ENCODE measurements at places on chromosomes 16 and 17.

DNA sequence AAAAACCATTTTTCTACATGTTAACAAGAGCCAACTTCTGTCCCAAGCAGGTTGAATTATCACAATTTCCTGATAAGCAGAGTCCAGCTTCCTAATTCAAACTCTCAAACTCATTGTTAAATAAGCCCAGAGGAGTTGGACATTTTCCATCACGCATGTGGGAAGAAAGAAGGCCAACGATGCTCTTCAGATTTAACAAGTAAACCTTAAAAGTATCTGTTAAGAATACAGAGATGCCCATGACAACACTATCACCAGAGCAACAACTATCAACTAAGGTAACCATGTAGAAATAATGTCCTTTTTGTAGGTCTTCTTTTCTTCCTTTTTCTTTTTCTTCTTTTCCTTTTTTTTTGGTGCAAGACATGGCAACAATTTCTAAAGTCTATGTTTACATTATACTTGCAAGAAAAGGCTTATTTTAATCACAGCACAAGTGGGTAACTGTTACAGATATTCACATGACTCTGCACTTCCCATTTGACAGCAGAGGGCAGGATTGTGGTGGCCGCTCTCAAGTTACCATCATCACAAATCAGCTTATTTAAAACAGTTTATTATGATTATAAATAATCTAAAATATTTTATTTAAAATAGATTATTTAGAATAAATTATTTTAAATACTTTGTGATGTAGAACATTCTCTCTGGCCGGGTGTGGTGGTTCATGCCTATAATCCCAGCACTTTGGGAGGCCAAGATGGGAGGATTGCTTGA, 35.7 kb upstream of the DHRS7B start:
- DNase-seq = no peak

- no peak for DNase-seq
These were observed 3.6 kb upstream of the TBX2 start for GRCh38 chr17:61395983-61396585.

DNA sequence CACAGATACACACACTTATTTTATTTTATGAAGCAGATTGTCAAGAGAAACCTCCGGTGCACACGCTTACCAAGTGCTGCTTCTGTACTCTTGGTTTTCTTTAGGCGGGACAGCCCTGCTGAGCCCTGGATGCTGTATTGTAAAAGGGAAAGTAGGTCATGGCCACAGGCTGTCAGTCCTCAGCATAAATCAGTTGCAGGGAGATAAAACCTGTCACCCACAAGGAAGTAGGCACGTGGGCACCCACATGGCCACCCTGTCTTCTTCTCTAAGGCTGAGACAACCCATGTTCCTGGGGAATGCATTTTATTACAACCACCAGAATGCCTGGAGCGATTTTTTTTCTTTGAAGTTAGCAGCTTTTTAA, 59.3 kb downstream of the ASIC2 start:
- no peak for DNase-seq

DNA sequence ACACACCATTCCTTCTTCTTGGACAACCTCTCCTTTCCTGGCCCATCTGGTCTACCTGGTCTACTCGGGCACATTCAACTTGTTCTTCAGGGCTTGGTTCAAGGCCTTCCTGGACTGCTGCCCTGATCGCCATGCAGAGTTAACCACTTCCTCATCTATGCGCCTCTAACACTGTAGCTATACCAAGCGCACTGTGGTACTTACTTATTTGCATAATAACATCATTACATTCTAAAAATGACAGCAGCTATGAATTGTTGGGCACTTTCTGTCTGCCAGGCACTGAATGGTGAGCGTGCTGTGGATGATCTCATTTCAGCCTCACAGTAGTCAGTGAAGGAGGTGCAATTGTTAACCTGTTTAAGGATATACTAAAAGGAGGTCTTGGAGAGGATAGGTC, 66.9 kb upstream of the SDK2 start:
- no peak for DNase-seq

DNA sequence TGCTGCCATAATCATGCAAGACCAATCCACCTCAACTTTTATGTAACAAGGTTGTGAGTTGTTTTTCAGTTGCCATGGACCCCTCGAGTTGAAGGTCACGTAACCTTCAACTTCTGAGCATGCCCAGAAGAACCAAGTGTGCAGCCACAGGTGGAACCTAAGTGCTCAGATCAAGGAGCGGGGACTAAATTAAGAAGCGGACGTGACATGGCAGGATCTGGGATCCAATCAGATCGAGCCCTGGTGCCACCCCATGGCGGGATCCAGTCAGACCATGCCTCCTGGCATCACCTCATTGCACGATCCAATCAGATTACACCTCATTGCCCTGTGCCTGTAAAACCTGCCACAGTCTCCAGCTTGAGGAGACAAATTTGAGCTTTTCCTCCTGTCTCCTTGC, 204.5 kb upstream of the CDH5 start:
- no peak for DNase-seq

- DNase-seq = no peak
These were observed 1.1 kb upstream of the CYLD start for GRCh38 chr16:50740736-50741135.

DNA sequence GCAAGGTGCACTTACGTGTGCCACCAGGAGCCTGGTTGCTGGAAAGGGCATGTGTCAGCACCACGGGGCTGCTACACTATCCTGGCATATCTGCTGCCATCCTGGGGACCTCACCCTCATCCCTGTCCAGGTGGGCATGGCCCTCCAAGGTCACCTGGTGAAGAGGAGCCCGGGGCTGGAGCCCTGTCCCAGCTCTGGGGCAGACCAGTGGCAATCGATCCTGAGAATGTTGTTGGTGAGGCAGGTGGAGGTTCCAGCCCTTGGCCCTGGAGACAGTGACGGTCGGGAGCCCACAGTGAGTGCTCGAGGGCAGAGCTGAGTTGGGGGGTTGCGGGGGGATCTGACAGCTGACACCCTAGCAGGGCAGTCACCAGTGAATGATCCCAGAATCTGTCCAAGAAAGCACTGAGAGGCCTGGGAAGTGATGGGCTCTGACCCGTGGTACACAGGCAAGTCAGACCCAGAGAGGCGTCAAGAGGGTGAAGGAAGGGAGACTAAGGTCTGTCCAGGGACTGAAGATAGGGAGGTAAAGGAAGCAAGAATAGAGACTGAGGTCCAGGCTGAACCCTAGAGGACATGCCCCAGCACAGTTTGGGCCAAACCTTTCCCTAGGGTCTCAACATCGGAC, 17.6 kb downstream of the POLR3K start:
- no peak for DNase-seq

GRCh38 chr16:26606381-26607150, 460.2 kb upstream of the C16orf82 start:
- no peak for DNase-seq
